ENCODE measurements at places on chromosomes 1 and 21.

- DNase-seq: no peak
Observed at GRCh38 chr1:97864615-97865014, 56.2 kb downstream of the DPYD start.

- DNase-seq: no peak
Observed at GRCh38 chr1:195105281-195105680, 1503.0 kb downstream of the KCNT2 start.

GRCh38 chr1:7975212-7975865 lies 13.8 kb downstream of the PARK7 start:
- DNase-seq: peak; percentile 21

DNA sequence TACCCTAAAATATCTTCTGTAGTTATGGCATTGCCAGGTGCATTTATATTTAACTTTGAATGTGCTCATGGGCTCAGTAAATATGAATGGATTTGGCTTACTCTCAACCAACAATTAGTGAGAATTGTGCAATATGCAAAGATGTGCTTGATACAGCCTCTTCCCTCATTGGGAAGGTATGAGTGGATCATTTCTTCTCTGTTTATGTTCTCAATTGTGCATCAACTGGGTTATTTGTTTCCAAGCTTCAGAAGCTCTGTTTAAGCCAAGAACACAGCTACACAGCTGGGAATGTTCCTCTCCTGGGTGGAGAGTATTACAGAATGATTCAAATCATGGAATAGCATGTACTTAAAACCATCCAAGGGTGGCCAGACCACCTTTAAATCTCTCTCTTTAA lies 17.6 kb upstream of the MAP1LC3C start:
- no peak for DNase-seq

DNA sequence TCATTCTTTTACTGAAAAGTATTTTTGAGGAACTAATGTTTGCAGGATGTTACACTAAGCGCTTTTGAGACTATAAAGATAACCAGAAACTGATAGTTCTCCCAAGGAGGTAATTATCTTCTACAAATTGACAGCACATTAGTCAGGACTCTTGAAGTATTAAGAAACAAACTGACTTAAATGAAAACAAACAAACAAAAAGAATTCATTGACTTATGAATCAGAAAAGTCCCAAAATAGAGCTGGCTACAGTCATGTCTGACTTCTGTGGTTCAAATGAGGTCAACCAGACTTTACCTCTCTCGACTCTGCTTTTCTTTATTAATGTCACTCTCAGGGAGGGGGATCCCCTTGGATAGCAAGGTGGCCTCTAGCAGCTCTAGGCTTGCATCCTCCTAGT lies 296.8 kb downstream of the TPR start:
- no peak for DNase-seq

DNA sequence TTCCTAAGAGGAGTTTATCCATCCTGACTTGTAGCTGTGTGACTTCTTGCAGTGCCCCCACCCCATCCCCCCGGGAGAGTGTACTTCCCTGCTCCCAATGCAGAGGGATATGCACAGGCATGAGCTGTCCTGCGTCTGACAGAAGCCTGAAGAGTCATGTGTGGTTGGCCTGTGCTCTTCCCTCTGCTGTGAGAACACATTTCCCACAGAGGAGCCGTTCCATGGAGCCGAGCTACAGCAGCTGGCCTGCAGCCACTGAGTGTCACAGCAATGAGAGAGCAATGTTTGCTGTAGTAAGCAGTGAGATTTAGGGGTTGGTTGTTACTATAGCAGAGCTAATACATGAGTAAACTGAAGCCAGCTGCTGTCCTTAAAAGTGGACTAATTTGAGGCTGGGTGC lies 22.0 kb downstream of the PARS2 start:
- no peak for DNase-seq

- no peak for DNase-seq
Observed at GRCh38 chr1:187891993-187892682, 1063.4 kb downstream of the PLA2G4A start.

GRCh38 chr21:42161401-42161955 lies 57.5 kb upstream of the ABCG1 start:
- no peak for DNase-seq

DNA sequence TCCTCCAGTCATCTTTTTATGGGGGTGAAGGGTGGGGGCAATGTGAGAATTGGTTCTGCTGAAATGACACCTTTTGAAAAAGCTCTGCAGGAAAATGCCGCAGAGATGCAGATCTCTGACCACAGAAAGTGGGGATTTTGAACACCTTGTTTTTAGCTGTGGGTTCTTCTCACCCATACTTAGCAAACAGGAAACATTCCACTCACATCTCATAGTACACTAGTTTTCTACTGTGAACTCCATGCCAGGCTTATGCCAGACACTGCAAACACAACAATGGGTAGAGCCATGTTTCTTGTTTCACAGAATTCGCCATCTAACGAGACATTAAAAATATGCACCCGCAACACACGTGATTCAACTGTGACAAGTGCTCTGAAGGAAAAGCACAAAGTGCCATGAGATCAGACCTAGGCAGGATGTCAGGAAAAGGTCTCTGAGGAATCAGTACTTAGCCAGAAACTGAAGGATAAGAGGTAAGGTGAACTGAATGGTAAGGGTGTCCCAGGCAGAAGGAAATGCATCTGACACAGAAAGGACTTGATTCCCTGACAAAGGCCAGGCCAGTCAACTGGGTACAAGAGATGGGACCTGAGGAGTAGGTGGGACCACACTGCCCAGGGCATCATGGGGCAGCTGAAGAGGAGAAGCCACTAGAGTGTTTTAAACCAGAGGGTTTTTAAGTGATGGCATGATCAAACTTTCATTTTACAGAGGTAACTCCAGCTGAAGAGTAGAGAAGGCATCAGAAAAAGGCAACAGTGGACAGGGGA lies 83.8 kb upstream of the JAK1 start:
- DNase-seq: no peak

GRCh38 chr1:45177452-45177851 lies 29.0 kb downstream of the ZSWIM5 start:
- no peak for DNase-seq

- DNase-seq: no peak
Observed at GRCh38 chr1:53594391-53595180, 135.4 kb downstream of the DMRTB1 start.

Data from activated CD4-positive, alpha-beta T cell treated with anti-CD3 and anti-CD28 coated beads, Interleukin-2, amount 50 U/mL, for 1 hour (primary cell).